ENCODE measurements at places on chromosomes 2 and 18.

DNA sequence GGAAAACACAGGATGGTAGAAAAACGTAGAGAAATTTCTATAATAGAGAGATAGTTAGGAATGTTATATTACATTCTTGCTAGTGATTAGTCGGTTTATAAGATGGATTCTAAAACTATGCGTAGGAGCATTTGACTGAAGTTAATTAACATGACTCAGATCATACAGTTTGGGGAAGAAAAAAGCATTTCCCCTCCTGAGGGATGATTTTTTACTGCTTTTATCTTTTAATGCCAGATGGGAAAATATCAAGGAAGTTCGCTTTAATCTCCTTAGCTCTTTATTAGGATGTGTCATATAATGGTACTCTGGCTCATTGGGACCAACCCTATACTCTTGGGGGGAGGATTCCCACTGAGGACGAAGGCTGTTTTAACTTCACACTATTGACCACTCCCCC is 502.1 kb downstream of the TGIF1 start:
- no peak for DNase-seq

DNA sequence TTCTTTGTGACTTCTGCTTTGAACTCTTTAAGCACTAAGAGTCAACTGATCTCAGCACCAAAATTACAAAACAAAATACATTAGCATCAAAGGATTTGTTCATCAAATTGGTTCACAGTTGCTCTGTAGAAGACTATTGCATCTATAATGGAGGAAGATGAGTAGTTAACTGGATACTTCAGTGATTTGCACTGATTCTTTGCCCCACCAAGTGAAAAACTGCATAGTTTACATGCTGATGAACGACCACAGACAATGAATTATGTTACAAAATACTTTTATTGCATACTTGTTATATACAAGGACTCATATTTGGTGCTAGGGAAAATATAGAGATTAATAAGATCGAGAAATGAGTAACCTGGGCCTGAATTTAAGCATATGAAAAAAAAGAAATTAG is 107.2 kb downstream of the SCG2 start:
- DNase-seq, result no peak

- DNase-seq, result no peak
Measured at GRCh38 chr2:208285853-208286252, 19.8 kb downstream of the PIKFYVE start.

DNA sequence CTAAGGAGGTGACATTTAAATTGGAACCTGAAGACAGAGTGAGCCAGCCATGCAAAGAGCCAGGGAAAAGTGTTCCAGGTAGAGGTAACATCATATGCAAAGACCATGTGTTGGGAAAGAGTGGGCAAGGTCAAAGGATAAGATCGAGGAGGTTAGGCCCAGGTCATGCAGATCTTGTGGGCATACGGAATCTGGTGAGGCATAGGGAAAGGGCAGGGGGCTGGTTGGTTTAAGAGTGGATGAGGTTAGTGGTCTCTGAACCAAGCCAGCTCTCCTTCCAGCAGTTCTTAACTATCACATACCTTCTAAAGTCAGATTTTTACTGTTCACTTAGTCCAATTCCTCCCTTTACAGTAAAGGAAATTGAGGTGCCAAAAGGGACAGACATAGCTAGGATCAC is 3.0 kb downstream of the ANKRD53 start:
- DNase-seq, result no peak

DNA sequence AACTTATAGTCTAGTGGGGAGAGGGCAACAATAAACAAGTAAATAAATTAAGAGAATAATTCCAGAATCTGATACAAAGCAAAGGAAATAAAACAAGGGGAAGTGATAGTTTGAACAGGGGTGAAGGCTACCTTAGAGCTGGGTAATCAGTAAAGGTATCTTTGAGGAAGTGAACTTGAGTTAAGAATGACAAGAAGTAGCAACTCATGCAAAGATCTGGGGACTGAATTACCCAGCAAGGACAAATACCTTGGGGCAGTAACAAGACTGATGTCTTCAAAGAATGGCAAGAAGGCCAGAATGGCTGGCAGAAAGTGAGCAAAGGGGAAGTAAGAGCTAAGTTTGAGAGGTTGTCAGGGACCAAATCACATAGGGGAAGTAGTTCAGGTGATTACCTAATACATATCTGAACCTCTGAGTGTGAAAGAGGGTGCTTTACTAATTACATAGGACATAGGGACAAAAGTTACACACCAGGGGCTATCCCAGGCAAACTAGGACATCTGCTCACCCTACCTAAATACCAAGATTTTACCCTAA is 244.6 kb upstream of the HNRNPA3 start:
- DNase-seq, result no peak

GRCh38 chr2:239994086-239994485 is 31.1 kb downstream of the NDUFA10 start:
- DNase-seq, result no peak

DNA sequence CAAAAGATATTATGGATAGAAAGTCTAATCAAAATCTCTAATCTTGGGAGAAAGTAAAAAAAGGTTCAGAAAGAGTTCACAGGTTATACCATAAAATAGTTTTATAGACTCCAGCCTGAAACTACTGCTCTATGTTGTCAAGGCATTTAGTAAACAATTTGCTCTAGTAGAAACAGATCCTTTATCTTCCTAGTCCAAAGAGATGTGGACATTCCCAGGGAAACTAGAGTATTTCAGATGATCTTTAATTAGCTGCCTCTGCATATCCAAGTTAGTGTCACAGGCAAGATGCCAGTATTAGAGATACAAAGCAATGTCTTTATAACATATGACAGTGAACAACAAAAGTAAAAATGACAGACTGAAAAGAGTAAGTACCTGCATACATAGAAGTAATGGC is 708.6 kb downstream of the CCDC85A start:
- no peak for DNase-seq

DNA sequence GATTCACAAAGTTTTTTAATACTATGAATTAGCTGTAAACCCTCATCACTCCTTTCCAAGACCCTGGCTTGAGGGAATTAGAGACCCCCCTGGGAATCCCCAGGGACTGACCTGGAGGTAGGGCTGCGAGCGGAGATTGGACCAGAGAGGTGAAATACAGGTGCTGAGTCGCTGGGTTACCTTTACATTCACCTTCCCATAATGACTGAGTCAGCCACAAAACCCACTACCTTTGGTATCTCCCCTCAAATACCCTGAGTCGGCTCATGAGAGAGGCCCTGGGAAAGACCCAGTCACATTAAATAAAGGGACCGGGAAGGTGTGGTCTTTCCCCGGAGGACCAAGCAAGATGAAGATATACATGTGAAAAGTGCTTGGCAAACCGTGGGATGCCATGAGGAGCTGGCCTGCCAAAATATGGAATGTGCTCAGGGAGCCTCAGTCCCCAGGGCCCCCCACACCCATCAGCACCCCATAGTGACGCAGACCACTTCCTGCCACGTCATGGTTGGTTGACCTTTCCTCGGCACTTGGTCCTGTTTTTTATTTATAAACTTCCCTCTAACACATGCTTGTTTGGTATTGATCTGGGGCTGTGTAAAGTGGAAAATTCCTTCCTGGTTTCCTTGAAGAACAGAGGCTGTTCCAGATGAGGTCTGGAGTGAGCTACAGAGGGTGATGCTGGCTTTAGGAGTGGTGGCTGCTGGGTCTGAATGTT is 51.4 kb downstream of the IL1RL2 start:
- DNase-seq, result no peak

DNA sequence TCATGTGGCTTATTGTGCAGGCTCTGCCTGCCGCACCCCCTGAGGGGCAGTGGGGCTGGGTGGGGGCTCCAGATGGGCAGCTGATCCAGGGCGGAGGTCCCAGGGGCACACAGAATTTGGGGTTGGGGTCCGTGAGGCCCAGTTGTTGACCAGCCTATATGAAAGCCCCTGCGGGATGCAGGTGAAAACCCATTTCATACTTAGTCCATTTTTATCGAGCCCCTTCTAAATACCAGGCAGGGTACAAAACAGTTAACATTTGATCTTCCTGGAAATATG is 30.6 kb downstream of the MYO7B start:
- no peak for DNase-seq

DNA sequence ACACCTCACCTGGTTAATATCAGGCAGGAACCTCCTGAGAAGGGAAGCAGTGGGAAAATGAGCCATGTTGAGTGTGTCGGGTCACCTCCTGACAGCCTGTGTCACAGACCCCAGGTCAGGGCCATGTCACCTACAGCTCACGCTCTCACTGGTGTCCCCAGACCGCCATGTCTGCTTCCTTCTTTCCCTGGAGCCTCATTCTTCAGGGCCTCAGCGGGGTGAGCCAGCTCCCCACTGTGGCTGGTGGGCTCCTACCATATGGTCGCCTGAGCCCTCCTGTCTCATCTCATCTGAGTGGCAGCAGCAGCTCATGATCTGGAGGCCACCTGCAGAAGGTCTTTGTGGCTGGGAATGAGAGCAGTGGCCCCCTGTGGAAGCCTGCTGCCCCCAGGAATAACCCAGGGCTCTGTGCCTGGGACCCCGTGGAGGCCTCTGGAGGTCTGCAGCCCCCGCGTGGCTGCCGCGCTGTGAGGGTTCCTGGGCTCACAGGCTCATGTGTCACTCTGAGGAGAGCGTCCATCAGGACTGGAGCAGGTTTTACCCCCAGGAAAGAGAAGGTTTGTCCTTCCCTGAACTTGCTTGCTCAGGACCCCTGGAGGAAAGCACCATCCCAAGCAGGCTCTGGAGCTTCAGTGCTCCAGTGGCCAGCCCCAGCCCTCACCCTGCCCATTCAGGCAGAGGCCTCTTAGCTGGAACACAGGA is 56.4 kb downstream of the FAM168B start:
- no peak for DNase-seq

DNA sequence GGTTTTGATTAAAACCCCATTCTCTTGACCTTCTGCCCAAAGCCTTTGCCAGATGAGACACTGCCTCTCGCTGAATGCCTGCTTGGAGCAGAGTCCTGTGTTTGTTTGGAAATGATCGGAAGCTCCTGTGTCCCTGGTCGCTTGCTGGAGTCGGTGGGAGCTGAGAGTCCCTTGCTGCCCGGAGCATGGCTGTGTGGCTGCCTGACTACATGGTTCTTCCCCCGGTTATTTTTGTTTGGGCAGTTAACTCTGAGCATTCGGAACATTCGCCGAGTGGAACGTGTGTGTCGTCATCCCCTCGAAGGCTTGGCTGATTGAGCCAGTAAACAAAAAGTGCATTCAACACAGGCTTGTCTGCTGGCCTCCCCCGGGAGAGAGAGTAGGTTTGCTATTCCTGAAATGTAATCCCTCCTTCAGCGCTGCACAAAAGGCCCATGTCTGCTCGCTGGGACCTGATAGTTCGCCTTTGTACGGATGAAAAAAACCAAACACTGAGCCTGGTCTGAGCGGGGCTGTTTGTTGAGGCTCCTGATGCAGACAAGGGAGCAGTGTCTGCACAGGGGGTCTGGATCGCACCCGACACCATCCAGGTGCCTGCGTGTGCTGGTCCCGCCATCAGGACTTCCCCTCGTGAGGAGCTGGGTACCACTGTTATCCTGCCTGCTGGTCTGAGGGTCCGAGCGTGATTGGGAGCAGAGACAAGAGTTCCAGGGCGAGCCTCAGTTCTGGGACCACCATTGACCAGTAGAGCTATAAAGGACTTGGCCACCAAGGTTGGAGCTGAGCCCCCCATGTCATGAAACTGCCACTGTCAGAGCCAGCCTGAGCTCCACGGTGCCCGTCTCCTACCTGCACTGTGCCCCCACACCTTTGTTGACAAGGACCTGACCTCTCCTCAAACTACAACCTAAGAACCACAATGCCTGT is 83.8 kb downstream of the AGAP1 start:
- DNase-seq, result no peak

DNA sequence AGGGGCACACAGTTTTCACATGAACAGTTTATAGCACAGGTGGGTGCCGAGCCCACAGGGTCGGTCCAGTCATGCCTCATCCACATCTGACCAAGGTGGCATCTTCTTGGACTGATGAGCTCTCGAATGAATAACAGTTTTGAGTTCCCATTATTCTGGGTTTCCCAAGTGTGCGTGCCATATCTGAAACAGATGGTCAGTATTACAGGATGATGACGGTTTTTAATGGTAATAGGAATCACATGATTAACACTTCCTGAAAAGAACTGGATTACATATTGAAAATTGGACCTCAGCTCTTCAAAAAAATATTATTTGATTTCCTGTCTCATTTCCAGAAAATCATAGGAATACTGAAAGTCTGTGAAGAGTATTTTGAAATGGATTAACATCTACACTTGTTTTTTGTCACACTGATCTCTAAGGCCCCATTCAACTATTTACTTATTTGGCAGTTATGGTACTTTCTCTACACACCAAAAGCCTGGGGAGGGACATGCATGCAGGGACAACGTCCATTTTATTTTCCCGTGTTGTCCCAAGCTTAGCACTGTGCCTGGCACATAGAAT is 22.2 kb upstream of the NAB1 start:
- DNase-seq, result no peak

- no peak for DNase-seq
Measured at GRCh38 chr18:62814132-62814759, 98.9 kb downstream of the PHLPP1 start.

DNA sequence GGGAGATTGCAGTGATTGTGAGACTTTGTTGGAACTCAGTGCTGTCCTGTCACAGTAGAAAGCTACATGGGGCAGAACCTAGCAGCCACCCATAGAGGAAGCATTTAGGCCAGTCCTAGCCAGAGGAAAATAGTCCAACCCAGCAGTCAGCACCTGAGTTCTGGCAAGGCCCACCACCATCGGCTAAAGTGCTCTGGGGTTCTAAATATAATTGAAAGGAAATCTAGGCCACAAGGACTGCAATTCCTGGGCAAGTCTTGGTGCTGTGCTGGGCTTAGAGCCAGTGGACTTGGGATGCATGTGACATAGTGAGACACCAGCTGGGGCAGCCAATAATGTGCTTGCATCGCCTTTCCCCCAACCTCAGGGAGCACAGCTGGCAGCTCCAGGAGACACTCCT is 28.9 kb upstream of the ACTR2 start:
- no peak for DNase-seq

GRCh38 chr2:74778381-74779264 is 55.3 kb upstream of the HK2 start:
- DNase-seq, result no peak

DNA sequence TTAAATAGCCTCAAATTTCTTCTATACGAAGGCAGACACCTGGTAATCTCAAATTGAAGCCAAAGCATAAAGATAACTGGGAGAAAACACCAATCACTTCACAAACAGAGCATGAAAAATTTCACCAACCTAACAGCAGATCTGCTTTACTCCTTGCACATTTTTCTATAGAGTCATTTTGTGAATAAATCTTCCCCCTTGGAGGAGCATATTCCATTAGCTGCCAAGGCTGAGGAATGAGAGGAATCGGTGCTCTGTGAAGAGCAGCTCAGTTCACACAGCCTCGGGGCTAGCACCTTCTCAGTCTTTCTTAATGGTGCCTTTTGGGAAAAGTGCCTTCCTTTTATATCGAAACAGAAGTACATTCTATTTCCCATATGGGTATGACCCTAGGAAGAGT is 1313.7 kb upstream of the NRXN1 start:
- no peak for DNase-seq

GRCh38 chr2:146388757-146389156 is 1456.1 kb upstream of the ACVR2A start:
- no peak for DNase-seq

GRCh38 chr2:44038277-44038676 is 42.5 kb upstream of the LRPPRC start:
- no peak for DNase-seq

GRCh38 chr2:9154061-9154460 is 52.6 kb upstream of the ASAP2 start:
- no peak for DNase-seq

All from GDM1 (cell line).